Glomerular endothelial cell (primary cell): ENCODE measurements at places on chromosomes 1 and 21. TPM values are rescaled to one million over a fixed set of nuclear protein-coding genes. Genes with fewer than 3 reads are reported as not detected.

- no peak for DNase-seq
Measured at GRCh38 chr1:155008015-155008941, 5.7 kb downstream of the ZBTB7B start.

GRCh38 chr1:27601321-27601770 lies 2.6 kb downstream of the AHDC1 start:
- DNase-seq: no peak

DNA sequence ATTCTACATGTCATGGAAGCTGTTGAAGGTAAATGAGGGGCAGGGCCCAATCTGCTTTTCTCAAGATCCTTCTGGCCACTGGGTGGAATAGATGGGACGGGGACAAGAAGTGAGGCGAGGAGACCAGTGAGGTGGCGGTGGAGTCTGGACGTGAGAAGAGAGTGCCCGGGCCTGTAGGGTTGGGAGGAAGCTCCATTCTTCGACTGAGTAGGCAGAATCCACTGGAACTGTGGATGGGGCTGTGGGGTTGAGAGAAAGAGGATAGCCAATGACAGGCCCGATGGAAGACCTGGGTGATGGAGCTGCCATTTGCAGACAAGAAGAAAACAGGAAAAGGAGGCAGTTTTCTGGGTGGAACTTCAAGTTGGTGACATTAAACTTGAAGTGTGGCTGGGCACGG lies 10.3 kb downstream of the SLC1A7 start:
- DNase-seq: no peak

GRCh38 chr1:200207711-200208126 lies 180.2 kb downstream of the NR5A2 start:
- DNase-seq: no peak

GRCh38 chr1:115665319-115666096 lies 23.7 kb downstream of the VANGL1 start:
- DNase-seq: no peak

GRCh38 chr1:220754918-220755295 lies 6.8 kb downstream of the MTARC2 start:
- DNase-seq: no peak

DNA sequence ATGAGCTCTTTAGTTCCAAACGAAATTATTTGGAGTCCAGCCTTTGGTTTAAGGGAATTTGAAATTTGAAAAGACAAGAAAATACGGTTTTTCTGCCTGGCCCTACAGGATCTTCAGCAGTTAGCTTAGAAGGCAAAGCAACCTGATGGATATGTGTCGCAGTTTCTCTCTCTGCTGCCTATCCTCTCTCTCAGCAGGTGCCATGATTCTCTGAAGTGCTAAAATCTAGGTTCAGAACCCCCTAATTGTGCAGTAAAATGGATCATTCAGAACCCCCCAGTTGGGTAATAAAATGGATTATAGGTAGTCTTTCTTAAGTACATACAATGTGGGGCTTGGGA lies 446 bp upstream of the DEPDC1 start:
- no peak for DNase-seq

- DNase-seq: no peak
Measured at GRCh38 chr1:207455183-207455754, 1.1 kb downstream of the CR2 start.

- DNase-seq: no peak
Measured at GRCh38 chr1:48760857-48761256, 15.8 kb downstream of the BEND5 start.

DNA sequence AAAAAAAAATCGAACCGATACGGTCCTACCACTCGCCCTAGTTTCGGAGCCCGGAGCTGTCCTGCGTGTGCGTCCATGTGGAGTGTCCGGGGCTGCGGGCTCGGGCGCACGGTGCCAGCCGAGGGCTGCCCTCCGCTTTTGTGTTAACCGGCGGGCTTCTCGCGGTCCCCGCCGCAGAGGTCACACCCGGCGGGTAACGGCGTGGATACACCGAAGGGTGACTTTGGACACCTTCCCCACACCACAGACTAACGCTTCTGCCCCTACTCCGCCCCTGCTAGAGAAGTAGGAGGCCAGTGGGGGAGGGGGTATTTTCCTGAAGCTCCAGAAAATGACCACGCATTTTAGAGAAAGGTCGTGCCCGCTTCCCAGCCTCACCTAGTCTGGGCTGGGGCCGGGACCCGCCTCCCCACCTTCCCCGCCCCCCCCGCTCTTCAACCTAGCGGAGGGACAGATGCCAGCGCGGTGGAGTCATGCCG lies 609 bp upstream of the ATF3 start:
- DNase-seq: no peak

DNA sequence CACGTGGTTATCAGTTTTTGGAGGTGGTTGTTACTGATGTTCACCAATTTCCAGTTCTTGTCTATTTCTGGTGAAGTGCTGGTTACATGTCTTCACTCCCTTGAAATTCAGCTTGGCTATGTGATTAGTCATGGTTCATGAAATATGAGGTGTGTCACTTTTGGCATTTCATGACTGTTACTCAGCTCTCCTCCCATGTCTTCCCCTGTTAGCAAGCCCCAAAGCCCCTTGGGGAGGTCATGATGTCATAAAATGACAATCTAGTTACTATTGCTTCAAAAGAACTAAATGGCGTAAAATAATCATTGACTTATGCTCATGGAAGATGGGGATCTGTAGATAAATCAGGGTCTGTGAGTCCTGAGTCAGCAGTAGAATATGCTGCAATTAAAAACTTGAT lies 425.1 kb downstream of the SETD4 start:
- no peak for DNase-seq

DNA sequence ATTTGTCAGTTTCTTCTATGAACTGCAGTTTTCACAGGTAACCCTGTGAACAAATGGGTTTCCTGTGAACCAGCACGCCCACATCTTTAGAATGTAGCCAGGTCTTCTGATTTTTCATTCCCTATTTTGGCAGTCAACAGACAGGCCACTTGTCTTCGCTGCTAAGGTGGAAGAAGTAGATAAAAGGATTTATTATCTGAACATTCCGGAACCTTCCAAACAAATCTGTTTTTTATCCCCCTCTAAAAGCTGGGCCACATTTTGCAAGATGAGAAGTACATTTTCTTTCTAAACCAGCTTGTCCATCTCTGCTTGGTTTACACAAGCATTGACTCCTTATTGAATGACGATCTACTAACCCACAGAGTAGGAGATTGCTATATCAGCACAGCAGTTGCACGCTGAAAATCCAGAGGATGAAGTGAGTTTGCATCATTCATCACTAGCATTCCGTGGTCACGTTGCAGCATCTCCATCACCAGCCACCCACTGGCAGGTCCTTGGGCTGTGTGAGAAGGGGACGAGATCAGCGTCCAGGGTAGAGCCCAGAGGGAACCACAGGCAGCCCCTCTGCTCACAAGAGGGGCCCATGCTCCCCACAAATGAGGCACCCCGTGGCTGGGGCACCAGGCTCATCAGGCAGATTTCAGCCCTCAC lies 83.5 kb downstream of the TOMM20 start:
- DNase-seq: no peak

DNA sequence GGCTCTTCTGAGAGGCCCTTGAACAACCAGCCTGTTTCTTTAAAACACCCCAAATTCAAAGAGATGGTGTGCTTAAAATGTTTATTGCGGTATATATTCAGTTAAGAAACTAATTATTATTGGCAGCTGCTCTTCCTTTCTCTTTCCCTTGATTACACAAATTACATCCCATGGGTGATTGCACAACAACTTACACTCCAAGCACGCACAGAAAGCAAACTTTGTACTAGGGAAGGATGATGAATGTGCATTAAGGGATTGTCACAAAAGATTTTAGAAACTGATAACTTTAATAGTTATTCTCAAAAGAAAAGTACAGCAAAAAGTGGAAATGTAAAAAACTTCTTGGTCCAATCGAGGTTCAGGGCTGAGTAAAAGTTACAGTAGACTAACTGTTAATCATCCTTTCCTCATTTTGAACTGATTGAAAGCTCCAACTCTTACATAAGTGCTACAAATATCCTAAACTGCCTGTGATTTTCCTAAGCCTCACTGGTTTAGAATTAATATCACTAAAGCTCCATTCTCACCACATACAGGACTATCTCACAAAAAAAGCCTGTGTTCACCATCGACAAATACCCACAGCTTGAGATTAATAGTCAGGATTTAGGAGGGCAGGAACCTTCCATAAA lies 153.4 kb downstream of the TTLL7 start:
- DNase-seq: no peak

DNA sequence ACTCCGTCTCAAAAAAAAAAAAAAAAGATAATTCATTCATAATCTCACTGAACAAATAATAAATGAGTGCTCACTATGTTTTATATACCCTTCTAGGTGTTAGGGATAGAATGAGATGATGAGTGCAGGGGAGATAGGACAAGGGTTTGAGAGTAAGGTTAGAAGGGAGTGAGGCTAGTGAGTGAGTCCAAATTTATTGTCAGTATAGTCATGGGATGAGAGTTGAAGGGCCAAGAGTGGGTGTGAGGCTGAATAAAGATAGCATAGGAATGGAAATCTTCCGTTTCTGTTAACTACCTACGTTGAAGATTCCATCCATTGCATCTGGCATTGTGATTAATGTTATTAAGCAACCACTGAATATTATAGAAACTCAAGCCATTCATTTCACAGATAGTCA lies 16.8 kb downstream of the GNAI3 start:
- no peak for DNase-seq

DNA sequence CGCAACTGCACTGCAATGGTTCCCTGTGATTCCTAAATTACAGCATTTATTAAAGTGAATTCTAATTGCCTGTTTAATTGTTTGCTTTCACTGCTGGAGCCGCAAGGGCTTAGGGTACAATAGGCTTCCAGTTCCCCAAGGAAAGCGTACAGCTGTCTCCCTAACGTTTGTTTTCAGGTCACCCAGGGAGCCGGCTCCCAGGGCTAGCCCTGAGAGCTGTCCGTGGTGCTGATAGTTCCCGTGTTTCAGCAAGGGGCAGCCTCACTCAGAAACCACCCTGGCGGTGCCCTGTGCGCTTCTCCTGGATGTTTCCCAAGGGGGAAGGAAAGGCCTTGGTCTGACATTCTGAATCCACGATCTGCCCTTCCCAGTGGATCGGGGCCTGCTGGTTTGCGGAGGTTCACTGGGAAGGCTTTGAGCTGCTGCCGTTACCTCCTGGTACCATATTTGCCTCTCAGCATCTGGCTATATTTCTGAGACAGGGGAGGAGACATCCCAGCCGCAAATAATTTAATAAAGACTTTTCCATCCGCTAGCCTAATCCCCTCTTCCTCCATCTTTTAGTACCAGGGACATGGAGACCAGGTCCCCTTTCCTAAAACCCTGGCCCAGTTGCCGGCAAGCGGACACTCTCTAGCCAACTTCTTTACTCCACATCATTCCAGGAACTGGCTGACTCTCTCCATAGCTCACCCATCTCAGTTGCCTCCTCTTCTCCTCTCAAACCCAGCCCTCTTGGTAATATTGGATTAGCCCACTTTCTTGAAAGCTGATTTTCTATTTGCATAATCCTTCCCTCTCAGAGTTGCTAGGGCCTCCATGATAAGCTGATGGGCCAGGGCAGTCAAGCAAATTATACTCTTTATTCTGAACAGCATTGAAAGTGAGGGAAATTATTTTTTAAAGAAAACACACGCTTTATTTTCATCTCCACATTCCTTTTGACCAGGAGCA lies 149.0 kb downstream of the IGSF21 start:
- DNase-seq: no peak

GRCh38 chr1:230044729-230045128 lies 22.3 kb upstream of the GALNT2 start:
- no peak for DNase-seq

DNA sequence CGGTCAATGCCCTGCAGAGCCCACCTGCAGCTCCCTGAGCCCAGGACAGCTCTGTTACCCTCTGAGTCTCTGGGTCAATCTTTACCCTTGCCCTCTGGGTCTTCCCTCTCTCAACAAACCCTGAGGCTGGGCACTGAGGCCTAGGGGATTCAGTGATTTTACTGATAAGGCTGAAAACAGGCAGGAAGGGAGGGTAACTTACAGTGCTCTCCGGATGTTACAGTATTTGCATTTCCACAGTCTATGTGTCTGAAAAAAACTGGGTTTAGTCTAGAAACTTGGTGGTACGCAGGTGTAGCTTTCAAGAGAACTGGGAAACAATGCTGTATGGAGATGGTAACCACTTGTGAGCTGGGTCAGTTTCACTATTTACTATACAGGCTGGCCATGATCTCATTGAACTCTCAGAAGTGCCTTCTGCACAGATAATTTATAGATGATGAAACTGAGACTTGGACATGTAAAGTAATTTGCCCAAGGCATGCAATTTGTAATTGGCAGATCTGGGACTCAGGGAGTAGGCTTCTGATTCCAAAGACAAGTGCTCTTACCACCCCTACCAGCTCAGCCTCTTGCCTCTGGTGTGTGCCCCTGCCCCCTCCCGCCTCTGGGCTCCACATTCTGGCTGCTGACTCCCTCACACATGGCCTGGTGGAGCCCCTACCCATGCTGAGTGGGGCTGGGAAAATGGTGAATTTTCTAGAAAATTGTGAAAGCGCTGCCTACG lies 48.8 kb downstream of the TENT5C start:
- DNase-seq: no peak

- no peak for DNase-seq
Measured at GRCh38 chr21:42636520-42637266, 16.7 kb upstream of the PDE9A start.

GRCh38 chr1:100775483-100775882 lies 55.9 kb downstream of the VCAM1 start:
- no peak for DNase-seq

- peak; percentile 75 for DNase-seq
Measured at GRCh38 chr21:41250519-41250918, 66.1 kb upstream of the FAM3B start.

DNA sequence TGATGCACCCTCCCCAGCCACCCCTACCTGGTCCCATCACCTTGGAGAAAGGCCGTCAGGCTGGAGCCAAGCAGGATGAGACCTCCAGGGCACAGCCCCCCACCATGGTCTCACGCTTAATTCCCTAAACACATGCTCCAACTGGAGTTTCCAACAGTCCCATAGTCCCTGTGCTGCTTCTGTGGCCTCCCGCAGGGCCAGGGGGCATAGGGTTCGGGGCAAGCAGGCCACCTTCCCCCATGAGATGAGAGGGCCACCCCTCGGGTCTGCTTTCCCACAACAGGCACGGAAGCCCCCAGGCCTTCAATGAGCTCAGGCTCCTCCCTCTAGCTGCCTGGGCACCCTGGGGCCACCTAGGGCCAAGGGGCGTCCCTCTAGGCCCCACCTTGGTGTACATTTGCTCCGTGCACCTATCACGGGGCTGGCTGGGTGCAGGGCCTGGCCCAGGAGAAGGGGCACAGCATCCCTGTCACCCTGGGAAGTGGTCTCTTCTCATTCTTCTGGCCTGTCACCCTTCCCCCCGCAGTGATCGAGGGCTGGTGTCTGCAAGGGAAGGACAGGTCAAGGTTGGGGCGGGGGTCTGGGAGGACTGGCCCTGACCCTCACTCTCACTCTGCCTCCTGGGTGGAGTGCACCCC lies 42.4 kb downstream of the TRIM11 start:
- DNase-seq: no peak

GRCh38 chr1:38336301-38336923 lies 289.8 kb upstream of the POU3F1 start:
- no peak for DNase-seq

Gene NOTCH2NLA
- total RNA-seq: 9.1 and 18.7 TPM in 2 replicates

Gene HES5
- total RNA-seq: not detected in 2 replicates

Gene SYTL1
- total RNA-seq: 1.8 and 5.4 TPM in 2 replicates

Gene SPATA6
- 3.1 and 4.2 TPM in 2 replicates for total RNA-seq

Gene HPCA
- not detected in 2 replicates for total RNA-seq

Gene TSSK3
- 0.47 TPM in 1 of 2 replicates, not detected in the other for total RNA-seq

Gene THEM5
- total RNA-seq: not detected in 2 replicates

Gene WRAP73
- 21.0 and 22.5 TPM in 2 replicates for total RNA-seq

Gene C1orf226
- 1.6 and 4.2 TPM in 2 replicates for total RNA-seq

Gene TMEM63A
- 18.1 and 29.7 TPM in 2 replicates for total RNA-seq
